Mammary epithelial cell (primary cell): ENCODE measurements at places on chromosomes 3 and 15. TPM values are rescaled to one million over a fixed set of nuclear protein-coding genes. Genes with fewer than 3 reads are reported as not detected.

TF gene
- polyA plus RNA-seq, result 0.08 TPM

GMPS gene
- 72.5 TPM for polyA plus RNA-seq

DNA sequence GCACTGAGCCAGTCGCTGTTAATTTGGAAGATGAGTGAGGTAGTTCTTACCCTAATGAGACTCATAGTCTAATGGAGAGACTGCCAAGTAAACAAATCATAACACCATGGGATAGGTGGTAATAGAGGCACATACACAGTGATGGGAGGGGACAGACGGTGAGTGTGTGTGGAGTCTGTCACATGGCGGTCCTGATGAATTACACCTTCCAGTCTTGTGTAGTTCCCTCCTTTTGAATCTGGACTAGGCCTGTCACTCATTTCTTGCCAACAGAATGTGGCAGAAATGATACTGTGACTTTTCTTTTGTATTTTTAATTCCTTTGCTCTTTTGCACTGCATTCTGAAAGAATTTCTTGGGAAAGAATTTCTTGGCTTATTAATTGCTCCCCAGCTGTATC lies 78.1 kb downstream of the NR1D2 start:
- DNase-seq, result no peak

KLF13 gene
- 25.1 TPM for polyA plus RNA-seq

GRCh38 chr3:148954981-148955380 lies 36.4 kb upstream of the GYG1 start:
- DNase-seq, result no peak

SH2D7 gene
- polyA plus RNA-seq, result not detected

CACNA2D2 gene
- polyA plus RNA-seq, result 0.03 TPM

- no peak for DNase-seq
Observed at GRCh38 chr15:96997538-96997937, 667.0 kb downstream of the NR2F2 start.

- DNase-seq, result peak; percentile 20
Observed at GRCh38 chr15:91413142-91413541, 313.1 kb downstream of the SV2B start.

GRCh38 chr15:47945872-47946650 lies 174.7 kb upstream of the SLC24A5 start:
- DNase-seq, result no peak

DNA sequence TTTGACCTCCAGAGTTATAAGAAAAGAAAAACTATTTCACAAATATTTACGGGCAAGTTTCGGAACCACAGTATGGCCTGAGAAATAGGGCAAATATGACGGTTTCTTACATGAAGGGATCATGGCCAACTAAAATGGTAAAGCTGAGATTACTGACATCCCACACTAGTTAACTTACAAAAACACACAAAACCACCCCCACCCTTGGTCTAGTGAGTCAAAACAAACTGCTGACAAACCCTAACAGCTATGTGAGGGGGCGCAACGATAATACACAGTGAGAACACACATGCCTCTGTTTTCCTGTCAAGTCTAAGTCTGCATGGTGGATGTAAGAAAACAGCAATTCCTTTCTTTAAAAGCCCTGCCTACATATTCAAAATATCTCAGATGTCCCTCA lies 32.3 kb downstream of the CBLB start:
- peak; percentile 57 for DNase-seq

CAMK1 gene
- 2.4 TPM for polyA plus RNA-seq

TLR9 gene
- polyA plus RNA-seq, result not detected

GRCh38 chr3:184549796-184550577 lies 11.6 kb upstream of the EPHB3 start:
- peak; percentile 12 for DNase-seq

- no peak for DNase-seq
Observed at GRCh38 chr15:68651916-68652525, 73.2 kb downstream of the CORO2B start.

SNURF gene
- 7.6 TPM for polyA plus RNA-seq

ZNF860 gene
- polyA plus RNA-seq, result 4.4 TPM

- peak; percentile 25 for DNase-seq
Observed at GRCh38 chr15:74179983-74180880, 6.7 kb downstream of the ISLR start.

DNA sequence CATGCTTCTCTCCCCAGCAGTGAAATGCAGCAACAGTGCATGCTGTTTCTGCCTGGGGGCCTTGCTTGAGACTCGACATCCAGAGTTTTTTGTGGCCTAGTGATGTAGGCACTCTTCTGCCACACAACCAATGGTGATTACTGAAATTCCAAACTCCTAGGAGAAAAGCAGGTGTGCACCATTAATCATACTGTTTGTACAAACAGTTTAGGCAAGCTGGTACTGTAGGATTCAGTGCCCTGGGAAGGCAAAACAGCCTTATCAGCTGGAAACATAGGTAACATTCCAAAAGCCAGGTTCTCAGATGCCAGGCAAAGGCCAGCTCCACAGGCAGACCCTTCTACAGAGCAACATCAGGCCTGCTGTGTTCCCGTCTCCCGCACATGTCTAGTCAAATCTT lies 17.5 kb upstream of the RBP1 start:
- DNase-seq, result no peak

GRCh38 chr3:185646382-185647133 lies 60.5 kb downstream of the SENP2 start:
- DNase-seq, result no peak

RAB6B gene
- 2.0 TPM for polyA plus RNA-seq

- peak; percentile 50 for DNase-seq
Observed at GRCh38 chr3:78507196-78507984, 1260.4 kb downstream of the ROBO1 start.

DNA sequence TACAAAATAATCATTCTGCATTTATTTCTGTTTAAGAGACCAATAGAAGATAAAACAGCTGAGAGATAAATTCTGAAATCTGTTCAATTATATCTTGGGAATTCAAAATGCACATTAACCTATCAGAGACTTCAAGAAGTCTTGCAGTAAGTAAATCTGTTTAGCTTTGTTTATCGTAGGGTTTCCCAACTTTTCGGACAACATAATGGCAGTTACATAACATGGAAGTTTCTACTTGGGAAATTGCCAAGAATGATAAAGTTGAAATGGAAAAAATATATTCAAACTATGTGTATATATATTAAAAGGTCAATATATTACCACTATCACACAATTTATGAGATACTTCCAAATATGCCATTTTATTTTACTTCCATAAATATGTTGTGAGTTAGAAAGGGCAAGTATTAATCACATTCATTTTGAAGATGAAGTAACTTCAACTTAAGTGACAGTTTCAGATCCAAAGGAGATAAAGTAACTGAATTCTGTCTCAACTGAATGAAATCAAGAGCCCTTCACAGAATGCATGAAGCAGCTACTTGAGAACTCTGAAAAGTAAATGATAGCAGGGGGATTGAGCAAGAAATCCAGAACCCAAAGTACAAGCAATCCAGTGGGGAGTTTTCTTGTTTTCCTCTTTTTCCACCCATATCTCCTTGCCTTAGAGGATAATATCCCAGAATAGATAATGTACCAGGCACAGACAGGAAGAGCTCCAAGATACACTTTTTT lies 108.8 kb downstream of the PLOD2 start:
- no peak for DNase-seq

- DNase-seq, result no peak
Observed at GRCh38 chr3:65537109-65537508, 501.6 kb downstream of the MAGI1 start.

HCN4 gene
- polyA plus RNA-seq, result not detected

DNA sequence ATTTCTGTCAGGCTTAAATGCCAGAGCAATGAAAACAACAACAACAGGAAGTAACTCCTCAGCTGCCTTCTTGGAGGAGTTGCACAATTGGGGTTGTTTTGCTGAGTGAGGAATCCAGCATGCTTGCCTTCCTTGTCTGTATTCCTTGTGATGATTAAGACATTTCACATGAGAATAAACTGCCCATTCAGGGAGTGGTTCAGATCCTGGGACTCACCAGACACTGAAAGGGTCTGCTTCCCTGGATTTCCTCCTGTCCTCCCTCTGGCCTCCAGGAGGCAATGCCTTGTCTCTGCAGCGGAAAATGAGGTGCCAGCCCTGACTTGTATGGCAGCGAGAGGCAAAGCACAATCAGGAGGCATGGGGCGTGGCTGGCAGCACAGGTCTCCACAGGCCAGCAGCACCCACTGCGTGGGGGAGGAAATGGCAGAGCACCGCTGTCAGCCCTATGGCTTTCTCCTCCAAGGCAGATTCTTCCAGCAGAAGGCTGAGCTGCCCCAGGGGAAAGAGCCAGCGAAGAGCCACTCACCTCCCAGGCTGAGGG lies 41.5 kb downstream of the RBP2 start:
- DNase-seq, result peak; percentile 92

DNA sequence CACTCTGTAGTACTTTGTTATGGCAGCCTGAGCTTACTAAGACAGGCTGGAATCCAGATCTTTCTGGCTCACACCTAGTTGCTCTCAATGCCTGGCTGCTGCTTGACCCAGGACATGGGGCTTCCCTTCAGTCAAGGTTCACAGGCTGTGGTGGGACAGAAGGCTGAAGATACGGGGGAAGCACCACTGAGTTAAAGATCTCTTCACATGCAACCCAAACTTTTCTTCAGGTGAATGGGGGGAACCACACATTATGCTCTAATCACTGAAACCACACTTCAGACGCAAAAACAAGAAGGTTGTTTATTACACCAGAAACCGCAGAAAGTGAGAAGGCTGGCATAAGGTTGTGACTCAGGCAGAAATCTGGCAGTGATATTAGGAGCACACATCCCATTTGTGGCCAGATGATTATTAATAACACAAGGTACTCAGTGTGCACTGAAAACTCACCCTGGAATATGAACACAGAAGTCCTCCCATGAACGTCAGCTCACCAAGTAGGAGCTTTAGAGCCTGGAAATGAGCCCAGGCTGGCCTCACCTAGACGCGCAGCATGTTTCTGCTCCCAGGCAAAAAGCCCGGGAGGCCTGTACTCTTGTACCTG lies 230.5 kb upstream of the CHRNA7 start:
- DNase-seq, result peak; percentile 13

DNA sequence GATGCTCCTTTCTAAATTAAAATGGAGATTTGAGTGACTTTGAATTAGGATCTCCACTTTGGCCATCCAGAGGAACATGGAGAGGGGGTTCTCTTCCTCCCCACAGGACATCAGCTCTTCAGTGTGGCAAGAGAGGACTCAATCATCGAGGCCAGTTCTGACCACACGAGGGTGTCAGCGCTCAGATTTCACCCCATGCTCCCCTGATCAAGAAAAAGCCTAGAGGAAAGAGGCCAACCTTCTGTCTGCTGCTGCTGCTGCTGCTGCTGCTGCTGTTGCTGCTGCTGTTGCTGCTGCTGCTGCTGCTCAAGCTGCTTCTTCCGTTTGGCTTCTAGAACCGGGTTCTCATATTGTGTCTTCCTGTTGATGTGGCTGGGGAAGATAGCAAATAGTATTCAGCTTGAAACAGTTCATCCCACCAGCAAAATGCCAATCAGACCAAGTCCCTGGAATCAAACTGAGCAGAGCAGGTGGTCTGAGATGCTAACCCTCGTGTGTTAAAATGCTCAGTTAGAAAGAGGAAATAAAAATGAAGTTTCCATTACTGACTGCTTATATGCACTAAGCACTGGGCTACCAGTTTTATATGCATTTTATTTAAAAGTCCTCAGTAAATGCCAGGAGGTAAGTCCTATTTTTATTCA lies 599.0 kb downstream of the MAGI1 start:
- peak; percentile 39 for DNase-seq

GRCh38 chr3:167483708-167484475 lies 10.1 kb upstream of the SERPINI2 start:
- no peak for DNase-seq

ABHD17C gene
- polyA plus RNA-seq, result 21.7 TPM

SYNPR gene
- polyA plus RNA-seq, result not detected

USP50 gene
- not detected for polyA plus RNA-seq

DNA sequence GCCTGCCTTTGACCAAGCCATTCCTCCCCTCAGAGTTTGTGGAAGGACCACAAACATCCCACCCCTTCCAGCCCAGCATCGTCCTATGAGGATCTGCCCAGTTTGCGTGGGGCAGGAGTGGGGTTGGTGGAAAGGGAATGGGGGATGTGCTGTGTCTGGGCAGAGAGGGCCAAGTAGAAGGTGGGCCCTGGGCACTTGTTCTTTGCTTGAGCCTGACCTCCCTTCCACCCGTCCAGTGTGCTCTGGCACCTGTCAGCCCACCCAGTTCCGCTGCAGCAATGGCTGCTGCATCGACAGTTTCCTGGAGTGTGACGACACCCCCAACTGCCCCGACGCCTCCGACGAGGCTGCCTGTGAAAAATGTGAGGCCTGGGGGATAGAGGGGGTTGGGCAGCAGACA lies 10.3 kb downstream of the SPINT1 start:
- DNase-seq, result no peak

GRCh38 chr3:194824701-194825111 lies 139.0 kb downstream of the FAM43A start:
- DNase-seq, result no peak

- no peak for DNase-seq
Observed at GRCh38 chr3:171157980-171158379, 131.5 kb upstream of the SLC2A2 start.
